CD4-positive, alpha-beta memory T cell (primary cell): ENCODE measurements at places on chromosomes 13 and 19. TPM values are rescaled to one million over a fixed set of nuclear protein-coding genes. Genes with fewer than 3 reads are reported as not detected.

DNA sequence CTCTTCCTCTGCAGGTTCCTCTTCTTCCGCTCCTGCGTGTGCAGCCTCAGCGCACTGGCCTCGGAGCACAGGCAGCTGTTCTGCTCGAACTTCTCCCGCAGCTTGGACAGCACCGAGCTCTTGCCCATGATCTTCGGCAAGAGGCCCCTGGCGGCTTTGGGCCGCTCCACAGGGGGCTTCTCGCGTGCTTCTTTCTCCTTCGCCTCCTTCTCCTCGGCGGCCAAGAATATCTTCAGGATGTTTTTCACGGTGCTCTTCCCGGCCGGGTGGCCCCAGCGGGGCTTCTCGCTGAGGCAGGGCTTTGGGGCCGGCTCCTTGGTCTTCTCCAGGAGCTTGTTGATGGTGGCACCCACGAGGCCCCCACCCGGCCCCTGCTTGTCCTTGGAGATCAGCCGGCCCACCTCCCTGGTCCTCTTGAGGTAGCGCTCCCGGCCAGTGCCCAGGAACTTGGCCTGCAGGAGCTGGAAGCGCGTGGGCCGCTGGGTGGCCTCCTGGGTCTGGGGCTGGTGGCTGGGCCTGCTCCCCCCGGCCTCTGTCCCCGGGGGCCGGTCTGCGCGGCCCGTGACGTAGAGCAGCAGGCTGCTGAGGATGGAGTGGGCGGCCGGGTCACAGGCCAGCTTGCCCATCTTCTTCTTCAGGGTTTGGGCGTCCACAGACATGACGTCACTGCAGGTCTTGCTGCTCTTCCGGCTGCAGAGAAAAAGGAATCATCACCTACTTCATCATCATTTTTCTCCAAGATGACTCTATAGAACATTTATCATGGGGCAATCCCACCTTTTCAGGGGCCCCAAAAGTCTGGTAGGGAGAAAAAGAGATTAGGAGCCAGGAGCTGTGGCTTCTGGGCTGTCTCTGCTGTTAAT lies 43.8 kb upstream of the GRTP1 start:
- H3K4me1 ChIP-seq = no peaks in the 10 kb centered on the region
- H3K4me3 ChIP-seq = no peak overlapping the region
- no peaks in the 10 kb centered on the region for H3K27me3 ChIP-seq
- H3K36me3 ChIP-seq = no peaks in the 10 kb centered on the region
- no peak for DNase-seq

DNA sequence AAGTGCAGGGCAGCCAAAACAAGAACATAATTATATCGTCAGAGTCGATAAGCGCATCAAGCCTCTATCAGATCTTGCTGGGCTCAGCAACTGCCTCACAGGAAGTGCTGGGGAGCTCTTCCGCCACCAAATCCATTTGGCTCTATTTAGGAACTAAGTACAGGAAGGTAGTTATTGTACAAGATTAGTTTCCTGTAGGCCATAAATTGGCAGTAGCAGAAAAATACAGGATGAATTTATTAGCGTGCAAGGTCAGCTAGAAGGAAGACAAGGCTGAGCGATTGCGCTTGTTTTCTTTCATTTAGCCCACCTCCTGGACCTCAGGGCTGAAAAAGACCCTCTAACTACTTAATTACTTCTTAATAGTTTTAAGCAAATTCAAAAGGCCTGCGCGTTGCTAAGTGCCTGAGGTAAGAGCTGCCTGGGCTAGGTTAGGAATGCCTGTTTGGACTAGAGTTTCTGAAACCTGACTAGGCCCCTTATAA lies 118.5 kb downstream of the IRS2 start:
- DNase-seq = no peak
- H3K36me3 ChIP-seq = no peaks in the 10 kb centered on the region
- no peaks in the 10 kb centered on the region for H3K27me3 ChIP-seq
- no peak overlapping the region for H3K27ac ChIP-seq
- no peak overlapping the region for H3K4me3 ChIP-seq
- no peaks in the 10 kb centered on the region for H3K4me1 ChIP-seq

DNA sequence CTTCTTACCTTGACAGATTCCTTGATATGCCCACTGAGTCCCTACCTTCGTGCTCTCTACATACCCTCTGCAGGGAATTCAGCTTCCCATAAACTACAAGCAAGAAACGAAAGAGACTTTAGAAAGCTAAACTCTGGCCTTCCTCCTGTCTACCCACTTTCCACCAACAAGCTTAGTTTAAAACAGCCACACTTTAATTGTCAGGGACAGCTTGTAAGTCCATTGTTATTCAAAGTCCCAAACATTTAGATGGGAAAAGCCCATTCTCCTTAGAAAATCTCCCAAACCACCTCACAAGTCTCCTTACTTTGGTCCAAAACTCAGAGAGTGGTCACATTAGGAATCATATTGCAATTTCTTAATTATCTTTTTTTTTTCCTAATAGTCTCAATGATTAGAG lies 2695.8 kb downstream of the PCDH9 start:
- no peaks in the 10 kb centered on the region for H3K4me1 ChIP-seq
- H3K4me3 ChIP-seq = no peak overlapping the region
- H3K27ac ChIP-seq = no peak overlapping the region
- H3K27me3 ChIP-seq = no peaks in the 10 kb centered on the region
- no peak for DNase-seq
- no peaks in the 10 kb centered on the region for H3K36me3 ChIP-seq

- H3K27me3 ChIP-seq = no peaks in the 10 kb centered on the region
- no peaks in the 10 kb centered on the region for H3K4me1 ChIP-seq
- no peaks in the 10 kb centered on the region for H3K36me3 ChIP-seq
Observed at GRCh38 chr13:50452756-50453155, 390.7 kb downstream of the DLEU7 start.

CILP2 gene
- total RNA-seq = 0.09 TPM
